Esophagus squamous epithelium (tissue), 5 donors: ENCODE measurements at places on chromosomes 7 and 10. TPM values are rescaled to one million over a fixed set of nuclear protein-coding genes. Genes with fewer than 3 reads are reported as not detected.

DNA sequence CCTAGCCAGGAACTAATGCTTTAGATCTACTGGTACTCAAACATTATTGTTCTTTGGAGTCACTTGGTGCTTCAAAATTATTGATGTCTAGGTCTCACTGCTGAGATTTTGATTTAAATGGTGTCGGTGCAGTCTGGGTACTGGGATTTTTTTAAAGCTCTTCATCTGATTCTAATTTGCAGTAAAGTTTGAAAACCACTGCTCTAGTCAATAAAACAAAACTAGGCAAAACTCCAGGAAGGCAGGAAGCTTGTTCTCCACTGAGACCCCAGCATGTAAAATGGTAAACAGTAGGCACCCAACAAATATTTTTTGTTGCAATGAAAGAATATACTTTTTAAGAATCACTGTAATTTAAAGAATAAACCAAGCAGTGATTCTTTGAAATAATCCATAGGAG is 49.7 kb downstream of the ADD3 start:
- no peak for DNase-seq

- DNase-seq, result no peak
Measured at GRCh38 chr10:6143181-6143580, 54.3 kb downstream of the RBM17 start.

DNA sequence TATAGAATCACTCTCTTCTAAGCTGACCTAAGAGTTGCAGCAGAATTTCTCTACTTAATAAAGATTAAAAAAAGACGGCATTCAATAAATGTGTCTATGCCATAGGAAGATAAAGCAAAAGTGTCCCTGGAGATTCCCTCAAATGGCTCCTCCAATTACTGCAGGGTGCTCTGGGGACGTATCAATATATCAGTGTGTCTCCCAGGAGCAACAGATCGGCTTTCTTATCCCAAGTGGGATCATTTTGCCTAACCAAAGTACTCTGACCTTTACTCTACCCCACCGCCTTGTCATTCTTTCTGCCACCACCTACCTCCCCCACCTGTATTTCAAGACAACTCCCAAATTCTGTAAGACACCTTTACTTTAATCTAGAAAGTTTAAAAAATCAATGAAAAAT is 202.0 kb upstream of the SEMA3C start:
- no peak for DNase-seq

- no peak for DNase-seq
Measured at GRCh38 chr10:124739986-124740368, 4.2 kb downstream of the FAM53B start.

DNA sequence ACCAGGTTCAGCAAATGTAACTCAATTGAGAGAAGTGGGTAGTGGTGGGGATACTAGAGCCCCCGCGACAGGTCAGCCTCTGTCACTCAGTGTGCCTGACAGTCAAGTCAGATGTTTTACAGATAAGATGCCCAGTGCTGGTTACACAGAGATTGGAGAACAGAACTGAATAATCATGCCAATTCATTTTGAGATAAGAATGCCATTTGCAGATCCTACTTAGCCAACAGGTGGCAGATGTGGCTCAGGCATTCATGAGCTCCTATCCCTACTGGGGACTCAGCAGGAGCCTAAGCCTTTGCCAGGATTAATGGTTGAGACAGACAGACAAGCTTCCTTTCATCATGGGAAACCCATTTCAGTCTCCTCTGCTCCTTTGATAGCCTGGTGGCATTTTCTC is 137.8 kb downstream of the MAPK8 start:
- no peak for DNase-seq

- no peak for DNase-seq
Measured at GRCh38 chr10:26335574-26336093, 102.5 kb upstream of the APBB1IP start.

The FAM237B gene
- total RNA-seq, result not detected
